Activated naive CD8-positive, alpha-beta T cell treated with anti-CD3 and anti-CD28 coated beads, Interleukin-2, amount 10 ng/mL, durations not matched to agents 7 days and 5 days (primary cell): ENCODE measurements at places on chromosomes 3 and 15. TPM values are rescaled to one million over a fixed set of nuclear protein-coding genes. Genes with fewer than 3 reads are reported as not detected.
A peak's percentile ranks its signal among the peaks of the same experiment; 100 is the strongest.

DNA sequence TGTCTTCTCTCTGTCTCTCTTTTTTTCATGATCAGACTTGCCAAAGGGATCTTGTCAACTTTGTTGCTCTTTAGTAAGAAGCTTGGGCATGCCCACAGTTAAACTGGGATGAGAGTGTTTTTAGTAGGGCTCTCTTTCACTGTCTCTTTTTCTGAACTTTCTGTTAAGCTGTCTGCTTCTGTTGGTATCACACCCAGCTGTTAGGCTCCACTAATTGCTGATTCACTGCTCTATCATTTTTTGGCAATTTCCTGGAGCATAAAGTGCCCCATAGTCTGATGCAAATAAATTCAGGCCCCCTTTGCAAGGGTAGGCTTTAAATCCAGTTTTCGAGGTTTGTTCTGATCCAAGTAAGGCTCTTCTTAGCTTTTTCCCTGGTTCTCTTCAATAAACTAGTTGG is 360.4 kb upstream of the ADAMTS9 start:
- no peaks in the 10 kb centered on the region for H3K27me3 ChIP-seq
- no peak overlapping the region for H3K4me3 ChIP-seq
- no peaks in the 10 kb centered on the region for H3K36me3 ChIP-seq
- no peak for DNase-seq
- no peaks in the 10 kb centered on the region for H3K4me1 ChIP-seq
- H3K27ac ChIP-seq = no peak overlapping the region

DNA sequence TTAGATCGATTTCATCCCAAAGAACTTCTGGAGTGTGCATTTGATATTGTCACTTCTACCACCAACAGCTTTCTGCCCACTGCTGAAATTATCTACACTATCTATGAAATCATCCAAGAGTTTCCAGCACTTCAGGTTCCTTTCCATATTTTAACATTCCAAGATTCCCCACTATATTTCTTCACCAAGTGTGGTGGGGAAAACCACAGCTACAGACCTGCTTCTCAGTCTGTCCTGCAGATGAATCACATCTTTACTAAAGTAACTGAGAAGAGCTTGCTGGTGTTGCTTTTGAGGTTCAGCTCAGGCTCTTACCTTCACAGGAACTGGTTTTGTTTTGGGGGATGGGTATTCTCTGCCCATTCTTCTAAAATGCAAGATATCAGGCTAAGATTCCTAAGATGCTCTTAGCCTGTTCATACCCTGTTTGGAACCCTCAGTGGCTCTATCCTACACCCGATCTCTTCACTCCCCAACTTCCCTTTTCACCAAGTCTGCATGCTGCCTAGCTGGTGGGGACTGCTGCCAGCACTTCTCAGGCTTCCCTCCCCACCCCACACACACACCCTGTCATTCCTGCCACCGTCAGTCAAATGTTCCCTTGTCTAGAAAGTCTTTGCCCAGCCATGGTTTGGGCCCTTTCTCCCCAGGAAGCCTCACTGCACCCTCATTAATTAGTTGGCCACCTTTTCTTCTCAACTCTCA is 30.8 kb downstream of the SRP14 start:
- H3K36me3 ChIP-seq = peaks cover 29% of the 10 kb centered on the region
- no peak overlapping the region for H3K4me3 ChIP-seq
- no peak overlapping the region for H3K27ac ChIP-seq
- no peaks in the 10 kb centered on the region for H3K4me1 ChIP-seq

- peaks cover 3% of the 10 kb centered on the region for H3K27me3 ChIP-seq
- H3K4me3 ChIP-seq = no peak overlapping the region
- H3K36me3 ChIP-seq = no peaks in the 10 kb centered on the region
- no peak overlapping the region for H3K27ac ChIP-seq
- no peaks in the 10 kb centered on the region for H3K4me1 ChIP-seq
Measured at GRCh38 chr3:27147215-27147614, 222.0 kb downstream of the NEK10 start.

The MCF2L2 gene
- total RNA-seq = 8.2 TPM

The TNIK gene
- total RNA-seq = 52.7 TPM

GRCh38 chr3:46496746-46497555 is 825 bp upstream of the RTP3 start:
- H3K4me3 ChIP-seq = no peak overlapping the region
- H3K4me1 ChIP-seq = no peaks in the 10 kb centered on the region
- no peaks in the 10 kb centered on the region for H3K36me3 ChIP-seq
- peak; percentile 51 for DNase-seq
- no peak overlapping the region for H3K27ac ChIP-seq
